ENCODE measurements at places on chromosomes 13 and 19.
A peak's percentile ranks its signal among the peaks of the same experiment; 100 is the strongest.

DNA sequence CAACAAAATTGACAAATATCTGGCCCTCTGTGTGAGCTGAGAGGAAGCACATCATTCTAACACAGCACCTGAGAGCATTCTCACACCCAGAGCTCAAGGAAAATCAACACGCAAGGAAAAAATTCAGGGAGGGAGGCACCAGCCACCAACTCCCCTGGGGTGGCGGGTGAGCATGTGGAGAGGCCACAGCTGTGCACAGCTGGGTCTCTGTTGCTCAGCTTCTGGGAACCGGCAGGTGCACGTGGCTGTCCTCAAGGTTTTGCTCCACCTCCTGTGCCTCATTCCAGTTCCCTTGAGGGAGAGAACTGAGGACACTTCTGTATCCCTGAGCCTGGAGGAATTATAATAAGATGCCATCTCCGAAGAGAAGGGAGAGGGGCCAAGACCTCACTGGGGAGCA, 134.0 kb downstream of the USP12 start:
- DNase-seq = no peak

DNA sequence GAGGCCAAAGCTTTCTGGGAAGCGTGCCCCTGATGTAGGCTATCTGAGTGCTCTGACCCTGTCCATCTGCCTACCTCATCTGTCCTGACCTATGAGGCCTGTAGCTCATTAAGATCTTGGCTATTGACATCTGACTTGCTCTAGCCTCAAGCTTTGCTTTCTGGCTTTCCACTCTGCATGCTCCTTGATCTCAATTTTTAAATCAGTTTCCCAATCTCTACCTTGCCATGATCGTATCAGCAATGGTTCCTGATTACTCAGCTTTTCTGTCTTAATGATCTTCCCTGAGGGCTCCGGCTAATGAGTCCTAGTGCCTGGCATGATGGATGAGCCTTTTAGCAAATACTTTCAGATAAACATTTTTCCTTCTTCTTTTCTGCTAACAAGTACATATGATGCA, 262.0 kb downstream of the NDFIP2 start:
- DNase-seq = no peak

DNA sequence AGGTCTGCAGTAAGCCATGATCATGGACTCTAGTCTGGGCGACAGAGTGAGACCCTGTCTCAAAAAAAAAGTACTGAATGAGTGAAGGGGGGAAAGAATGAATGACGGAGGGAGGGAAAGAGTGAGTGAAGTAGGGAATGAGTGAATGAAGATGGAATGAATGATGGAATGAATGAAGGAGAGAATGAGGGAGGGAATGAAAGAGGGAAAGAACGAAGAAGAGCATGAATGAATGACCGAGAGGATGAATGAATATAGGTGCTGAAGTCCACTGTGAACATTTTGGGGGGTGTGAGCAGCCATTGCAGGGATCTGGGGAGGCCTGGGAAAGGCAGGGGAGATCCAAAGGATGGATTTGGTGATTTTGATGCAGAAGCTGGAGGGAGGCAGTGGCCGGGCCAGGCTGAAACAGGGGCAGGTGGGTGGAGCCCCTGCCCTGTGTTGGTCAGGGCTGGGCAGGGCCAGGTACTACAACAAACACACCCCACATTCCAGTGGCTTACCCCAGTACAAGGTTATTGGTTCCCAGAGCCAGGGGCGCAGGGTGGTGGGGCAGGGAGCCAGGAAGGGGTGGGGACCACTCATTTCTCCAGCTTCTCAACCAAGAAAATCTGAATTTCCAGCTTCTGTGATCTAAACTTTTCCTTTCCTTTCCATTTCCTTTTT, 14.3 kb downstream of the SLC27A1 start:
- no peak for DNase-seq

GRCh38 chr19:8117991-8118390, 31.4 kb downstream of the FBN3 start:
- no peak for DNase-seq

- DNase-seq = peak; percentile 1
Observed at GRCh38 chr13:42334329-42334706, 62.4 kb downstream of the AKAP11 start.

- DNase-seq = no peak
Observed at GRCh38 chr13:32910530-32910929, 105.7 kb upstream of the KL start.

DNA sequence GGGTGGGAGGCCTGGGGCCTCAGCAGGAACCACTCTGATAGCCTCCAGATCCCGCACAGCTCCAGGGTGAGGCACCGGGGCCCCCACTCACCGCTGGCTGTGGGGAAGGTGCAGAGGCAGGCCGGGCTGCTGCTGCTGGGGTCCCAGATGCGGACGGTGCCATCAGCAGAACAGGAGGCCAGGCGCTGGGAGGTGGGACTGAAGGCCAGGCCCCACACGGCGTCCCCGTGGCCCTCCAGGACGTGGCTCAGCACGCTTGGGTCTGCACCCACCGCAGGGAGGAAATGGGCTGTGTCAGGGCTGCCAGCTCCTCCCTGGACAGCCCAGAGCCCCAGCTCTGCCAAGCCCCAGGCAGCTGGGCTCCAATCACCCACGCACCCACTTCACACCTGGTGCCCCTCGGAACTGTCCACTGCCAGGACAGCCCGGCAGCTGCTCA, 6.1 kb upstream of the PRKD2 start:
- DNase-seq = no peak
